ENCODE measurements at places on chromosomes 1 and 21.

DNA sequence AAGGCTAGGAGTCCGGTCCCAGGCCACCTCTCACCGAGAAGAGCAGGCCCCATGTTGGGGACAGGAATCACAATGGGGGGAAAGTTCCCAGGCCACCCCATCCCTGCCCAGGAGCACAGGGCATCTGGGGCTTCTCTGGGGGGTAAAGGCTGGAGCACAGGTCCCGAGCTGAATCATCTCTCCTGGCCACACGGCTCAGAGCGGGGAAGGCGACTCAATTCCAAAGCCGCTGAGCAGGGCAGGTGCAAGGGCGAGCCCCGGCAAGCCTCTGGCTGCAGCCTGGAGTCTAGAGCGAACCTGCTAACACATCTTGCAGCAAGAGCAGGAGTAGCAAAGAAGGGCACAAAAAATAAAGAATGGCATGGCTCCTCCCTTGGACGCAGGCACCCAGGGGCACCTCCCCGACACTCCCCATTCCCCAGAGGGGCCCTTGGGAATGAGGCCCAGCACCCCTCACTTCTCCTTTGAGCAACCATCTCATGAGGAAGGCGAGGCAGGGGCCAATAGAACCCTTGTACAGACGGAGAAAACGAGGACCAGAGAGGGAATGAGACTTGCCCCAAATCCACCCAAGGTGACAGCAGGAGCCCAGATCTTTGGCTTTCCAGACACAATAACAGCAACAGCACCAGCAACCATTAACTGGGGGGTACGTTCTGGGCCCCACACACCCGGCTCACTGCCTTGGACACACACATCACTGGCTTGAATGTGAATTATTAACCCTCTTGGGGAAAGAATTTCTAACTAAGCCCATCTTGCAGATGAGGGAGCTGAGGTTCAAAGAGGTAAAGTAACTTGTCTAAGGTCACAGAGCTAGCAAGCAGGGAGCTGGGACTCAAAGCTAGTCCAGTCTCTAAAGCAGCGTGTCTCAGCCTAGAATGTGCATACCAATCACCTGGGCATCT lies 20.7 kb upstream of the ALDH4A1 start:
- DNase-seq = no peak

GRCh38 chr1:9316080-9316444 lies 23.4 kb downstream of the SPSB1 start:
- no peak for DNase-seq

- DNase-seq = no peak
Observed at GRCh38 chr1:193549081-193549480, 362.7 kb upstream of the B3GALT2 start.

- DNase-seq = no peak
Observed at GRCh38 chr1:113804421-113805255, 7.6 kb downstream of the RSBN1 start.

DNA sequence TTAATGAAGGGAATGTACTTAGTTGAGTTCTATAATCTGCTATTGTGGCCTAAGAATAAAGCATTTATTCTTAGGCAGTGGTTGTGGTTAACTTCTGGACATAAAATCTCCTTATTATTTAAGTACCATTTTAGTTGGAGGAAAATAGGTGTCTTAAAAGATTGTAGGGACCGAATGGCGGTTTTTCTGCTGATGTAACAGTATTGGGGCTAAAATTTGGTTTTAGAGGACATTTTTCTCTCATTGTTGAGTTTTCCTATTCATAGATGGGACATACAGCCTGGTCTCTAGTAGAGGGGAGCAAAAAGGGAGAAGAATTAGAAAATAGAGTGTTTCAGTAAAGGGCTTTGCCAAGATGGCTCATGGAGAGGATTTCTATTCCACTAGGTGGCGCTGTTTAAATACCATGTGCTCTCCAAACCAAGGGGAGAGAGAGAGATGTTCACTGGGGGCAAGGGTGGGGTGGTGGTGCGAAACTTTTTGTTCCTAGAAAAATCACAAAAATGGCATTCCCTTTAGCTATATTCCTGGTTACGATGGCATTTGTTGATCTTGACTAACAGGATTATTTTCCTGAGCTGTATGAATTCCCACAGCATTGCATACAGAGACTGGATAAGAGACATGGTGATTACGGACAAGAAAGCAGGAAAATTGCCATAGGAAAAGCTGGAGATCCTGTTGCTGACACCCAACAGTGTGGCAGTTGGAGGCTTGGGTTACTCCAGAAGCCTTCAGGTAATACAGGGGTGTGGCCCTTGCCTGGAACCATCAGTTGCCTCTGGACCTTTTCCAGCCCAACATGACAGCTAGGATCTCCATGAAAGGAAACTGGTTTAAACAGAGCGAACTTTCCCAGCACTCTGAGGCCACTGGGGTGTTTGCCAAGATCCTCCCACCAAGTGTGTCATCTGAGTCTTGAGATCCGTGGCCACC lies 18.2 kb upstream of the FCGR2A start:
- DNase-seq = no peak

DNA sequence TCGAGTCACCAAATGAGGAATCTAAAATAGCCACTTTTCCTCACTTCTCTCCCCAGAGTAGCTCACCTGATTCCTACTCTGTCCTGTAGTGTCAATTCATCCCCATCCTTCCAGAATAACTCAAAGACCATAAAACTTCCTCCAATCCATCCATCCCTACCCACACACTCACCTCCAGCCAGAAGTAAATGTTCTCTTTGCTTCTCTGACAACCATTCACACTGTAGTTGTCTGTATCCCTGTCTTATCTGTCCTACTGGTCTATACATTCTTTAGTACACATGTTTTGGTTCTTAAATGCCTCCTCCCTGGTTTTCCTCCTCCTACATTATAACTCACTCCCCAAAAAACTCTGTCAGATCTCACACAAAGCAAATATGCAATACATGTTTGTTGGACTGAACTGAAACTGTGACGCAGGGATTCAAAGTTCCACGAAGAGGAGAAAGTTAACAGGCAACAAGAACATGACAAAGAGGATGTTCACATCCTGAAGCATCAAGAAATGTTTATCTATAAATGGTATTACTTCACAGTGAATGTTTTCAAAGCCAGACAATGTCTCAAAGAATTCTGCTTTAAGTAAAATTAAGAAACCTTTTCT lies 11.0 kb downstream of the TP53BP2 start:
- no peak for DNase-seq

GRCh38 chr21:29326914-29327554 lies 28.3 kb downstream of the BACH1 start:
- no peak for DNase-seq

DNA sequence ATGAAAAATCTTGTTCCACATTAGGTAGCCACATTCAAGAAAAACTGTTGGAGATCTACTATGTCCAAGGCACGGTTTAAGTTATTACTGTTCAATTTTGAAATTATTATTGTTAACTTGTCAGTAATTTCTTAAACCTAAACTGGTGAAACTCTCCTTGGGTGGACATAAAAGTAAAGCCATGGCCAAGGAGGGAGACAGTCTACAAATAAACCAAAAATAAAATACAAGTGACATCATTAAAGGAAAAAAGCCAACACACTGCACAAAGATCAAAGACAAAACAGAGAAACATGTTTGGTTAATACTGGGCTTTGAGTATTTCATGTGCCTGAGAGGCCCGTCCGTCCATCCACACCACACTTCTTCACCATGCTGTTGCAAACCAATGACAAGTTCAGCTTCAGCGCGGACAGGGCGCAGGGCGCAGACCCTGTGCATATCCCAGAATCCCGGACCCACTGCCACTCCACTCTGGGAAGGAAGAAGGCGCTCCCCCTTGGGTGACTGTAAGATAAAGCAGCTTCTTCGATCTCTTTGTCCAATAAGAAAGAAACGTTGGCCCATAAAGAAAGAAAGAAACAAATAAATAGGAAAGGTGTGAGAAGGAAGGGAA lies 918 bp upstream of the RASAL2 start:
- DNase-seq = no peak

DNA sequence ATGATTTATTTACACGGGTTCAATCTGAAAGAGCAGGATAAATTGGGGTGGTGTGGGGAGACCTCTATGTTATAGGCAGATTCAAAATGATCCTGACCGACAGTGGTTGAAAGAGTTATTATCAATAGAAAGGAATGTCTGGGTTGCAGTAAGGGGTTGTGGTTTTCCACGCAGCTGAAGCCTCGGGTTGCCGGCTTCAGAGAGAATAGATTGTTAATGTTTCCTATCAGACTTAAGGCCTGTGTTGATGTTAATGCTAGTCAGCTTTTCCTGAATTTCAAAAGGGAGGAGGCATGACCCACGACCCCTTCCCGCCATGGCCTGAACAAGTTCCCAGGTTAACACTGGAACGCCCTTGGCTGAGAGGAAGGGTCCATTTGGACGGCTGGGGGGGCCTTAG lies 2.2 kb upstream of the UBE2J2 start:
- no peak for DNase-seq

GRCh38 chr1:231638647-231639046 lies 12.1 kb downstream of the DISC1 start:
- DNase-seq = no peak
